ENCODE measurements at places on chromosomes 5 and 9.

DNA sequence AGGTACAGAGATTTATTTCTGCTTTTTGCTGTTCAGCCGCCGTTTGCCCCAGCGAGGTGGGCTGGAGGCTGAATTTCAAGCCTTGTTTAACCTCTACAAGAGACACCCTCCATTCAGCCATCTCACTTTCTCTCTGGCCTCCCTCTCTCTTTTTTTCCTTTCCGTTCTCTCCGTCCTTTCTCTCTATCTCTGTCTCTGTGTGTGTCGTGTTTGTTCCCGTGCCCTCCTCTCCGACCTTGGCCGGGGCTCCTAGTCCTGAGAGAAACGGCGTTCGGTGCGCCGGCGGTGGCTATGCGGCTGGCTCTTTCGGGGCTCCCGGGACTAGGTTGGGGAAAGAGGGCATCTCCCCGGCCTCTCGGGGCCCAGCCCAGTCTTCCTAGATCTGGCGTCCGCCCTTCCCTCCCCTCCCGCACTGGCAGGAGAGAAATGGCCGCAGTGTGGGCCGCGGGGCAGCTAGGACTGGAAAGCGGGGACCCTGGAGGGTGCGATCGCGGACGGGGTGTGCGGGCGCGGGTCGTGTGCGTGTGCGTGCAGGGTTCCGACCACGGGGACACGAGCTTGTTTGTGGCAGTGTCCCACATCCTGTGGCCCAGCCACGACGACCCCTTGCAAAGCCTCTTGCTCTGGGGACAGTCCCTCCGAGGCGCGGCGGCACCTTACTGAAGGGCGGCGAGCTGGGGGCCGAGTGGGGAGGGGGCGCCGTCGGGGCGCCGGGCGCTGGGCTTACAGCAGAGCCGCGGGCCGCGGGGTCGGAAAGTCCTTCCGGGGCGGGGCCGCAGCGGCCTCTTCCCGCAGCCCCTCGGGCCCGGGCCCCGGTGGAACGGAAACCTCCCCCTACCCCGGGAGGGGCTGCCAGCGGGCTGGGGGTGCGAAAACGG lies 5.7 kb downstream of the LHX2 start:
- no peak for DNase-seq

GRCh38 chr5:57889558-57889957 lies 406.9 kb upstream of the ACTBL2 start:
- no peak for DNase-seq

GRCh38 chr9:122248448-122248865 lies 16.2 kb downstream of the RBM18 start:
- no peak for DNase-seq

DNA sequence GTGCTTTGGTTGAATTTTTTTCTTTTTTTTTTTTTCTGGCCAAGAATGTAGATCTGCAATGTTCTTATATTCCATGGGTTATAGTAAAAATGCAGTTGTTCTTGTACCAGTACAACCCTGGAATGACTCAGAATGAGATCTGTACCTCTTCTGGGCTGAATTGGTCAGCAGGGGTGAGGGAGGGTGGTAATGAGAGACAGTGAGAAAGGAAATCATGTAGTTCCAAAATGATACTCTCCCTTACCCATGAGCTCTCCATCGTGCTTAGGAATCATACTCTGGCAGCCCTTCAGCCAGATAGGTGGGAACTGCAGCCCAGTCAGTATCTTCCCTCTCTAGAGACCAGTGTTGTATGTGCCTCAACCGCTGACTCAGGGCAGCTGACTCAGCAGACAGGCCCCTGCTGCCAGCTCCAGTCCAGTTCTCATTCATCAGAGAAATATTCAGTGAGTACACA lies 2.1 kb upstream of the GLIS3 start:
- peak; percentile 85 for DNase-seq

DNA sequence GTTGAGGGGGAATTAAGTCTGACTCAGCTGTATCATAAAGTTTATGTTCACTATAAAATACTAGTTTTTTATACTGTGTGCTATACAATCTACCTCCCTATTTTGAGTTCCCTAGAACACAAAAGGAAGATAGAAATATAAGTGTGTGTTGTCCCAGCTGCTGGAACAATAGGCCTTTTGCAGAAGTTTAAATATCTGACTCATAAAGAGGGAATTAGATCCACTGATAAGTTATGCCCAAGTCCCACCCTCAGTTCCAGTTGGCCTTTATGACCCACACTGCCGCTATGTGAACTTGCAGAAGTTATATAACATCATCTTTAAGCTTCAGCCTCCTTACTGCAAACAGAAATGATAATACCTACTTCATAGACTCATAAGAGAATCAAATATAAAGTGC lies 88.5 kb upstream of the DAB2 start:
- DNase-seq = peak; percentile 43

DNA sequence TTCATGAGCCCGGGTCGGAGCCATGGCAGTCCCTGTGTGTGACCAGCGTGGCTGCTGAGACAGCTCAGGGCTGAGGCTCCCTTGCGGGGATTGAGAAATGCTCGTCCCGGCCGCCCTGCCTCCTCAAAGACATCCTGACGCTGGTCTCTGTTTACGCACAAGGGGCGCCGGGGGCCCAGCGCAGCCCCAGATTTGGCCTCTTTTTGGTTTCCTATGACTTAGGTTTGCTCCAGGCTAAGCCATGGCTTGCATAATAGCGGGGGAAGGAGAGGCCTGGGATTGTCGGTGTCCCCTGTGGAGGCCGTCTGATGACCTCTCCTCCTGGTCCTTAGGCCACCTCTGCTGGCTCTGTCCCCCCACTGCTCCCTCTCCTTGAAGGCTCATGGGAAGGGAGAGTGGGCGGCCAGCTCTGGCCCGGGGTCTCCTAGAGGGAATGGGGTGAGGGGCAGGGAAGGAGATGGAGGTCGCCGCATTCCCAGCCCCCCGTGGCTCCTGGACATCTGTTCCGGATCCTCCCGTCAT lies 3.5 kb downstream of the LAMC3 start:
- DNase-seq = peak; percentile 54

DNA sequence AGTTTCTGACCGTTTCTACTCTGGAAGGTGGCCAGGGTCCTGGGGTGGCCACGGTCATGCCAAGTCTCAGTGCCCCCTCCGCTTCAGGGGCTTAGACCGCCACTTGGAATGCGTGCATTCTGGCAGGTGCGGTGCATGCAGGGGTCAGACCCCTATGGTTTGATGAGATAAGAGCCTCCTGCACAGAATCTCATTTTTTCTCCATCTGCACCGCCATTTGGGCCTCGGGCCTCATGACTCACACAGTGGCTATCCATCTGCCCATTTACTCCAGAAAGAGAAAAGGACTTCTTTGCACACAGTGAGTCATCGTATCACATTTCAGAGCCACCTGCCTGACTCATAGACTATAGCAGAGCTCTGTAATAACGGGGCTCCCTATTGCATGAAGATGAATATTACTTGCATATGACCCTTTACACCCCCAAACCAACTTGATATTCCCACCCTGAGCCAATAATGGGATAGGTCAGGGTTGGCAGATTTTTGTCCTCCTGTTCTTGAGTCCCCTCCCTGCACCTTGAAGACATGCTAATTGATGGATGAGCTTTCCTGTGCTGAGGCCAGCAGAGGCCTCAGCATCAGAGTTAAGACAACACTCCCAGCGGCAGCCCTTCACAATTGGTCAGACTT lies 157.4 kb downstream of the NR3C1 start:
- peak; percentile 44 for DNase-seq

- DNase-seq = no peak
These were observed 314.2 kb downstream of the CDK5RAP2 start for GRCh38 chr9:120265791-120266190.

GRCh38 chr9:38066914-38067858 lies 1.8 kb downstream of the SHB start:
- DNase-seq = peak; percentile 70

- DNase-seq = no peak
These were observed 79.3 kb upstream of the MAP3K1 start for GRCh38 chr5:56735849-56736641.

- no peak for DNase-seq
These were observed 40.3 kb upstream of the GNE start for GRCh38 chr9:36298566-36298965.

Measured in adrenal gland (tissue), 19 donors.